NB4 (cell line): ENCODE measurements at places on chromosomes 4 and X.

GRCh38 chrX:13579661-13580060, 10.3 kb downstream of the EGFL6 start:
- DNase-seq: peak; percentile 2

DNA sequence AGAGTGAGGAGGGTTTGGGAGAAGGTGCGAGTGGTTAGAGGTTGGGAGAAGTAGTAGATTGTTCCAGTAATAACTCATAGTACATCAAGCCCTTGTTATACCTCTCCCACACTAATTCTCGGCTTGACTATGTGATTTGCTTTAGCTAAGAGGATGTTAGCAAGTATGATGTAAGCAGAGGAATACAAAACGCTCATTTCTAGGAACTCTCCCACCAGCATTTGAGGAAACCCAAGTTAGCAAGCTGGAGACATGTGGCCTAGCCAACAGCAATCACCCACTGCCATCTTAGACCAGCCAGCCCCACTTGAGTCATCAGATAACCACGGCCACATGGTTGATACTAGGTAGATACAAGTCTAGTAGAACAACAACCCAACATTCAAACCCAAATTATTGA, 14.2 kb downstream of the FTHL17 start:
- no peak for DNase-seq

DNA sequence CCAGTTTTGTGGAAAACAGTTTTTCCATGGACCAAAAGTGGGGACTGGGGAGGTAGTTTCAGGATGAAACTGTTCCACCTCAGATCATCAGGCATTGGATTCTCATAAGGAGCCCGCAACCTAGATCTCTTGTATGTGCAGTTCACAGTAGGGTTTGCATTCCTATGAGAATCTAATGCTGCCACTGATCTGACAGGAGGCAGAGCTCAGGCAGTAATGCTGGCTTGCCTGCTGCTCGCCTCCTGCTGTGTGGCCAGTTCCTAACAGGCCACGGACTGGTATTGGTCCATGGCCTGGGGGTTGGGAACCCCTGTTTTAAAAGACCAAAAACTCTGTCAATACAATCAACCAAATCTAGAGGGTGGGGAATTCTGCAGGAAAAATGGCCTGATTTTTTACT, 100.0 kb upstream of the EOLA2 start:
- DNase-seq: no peak

DNA sequence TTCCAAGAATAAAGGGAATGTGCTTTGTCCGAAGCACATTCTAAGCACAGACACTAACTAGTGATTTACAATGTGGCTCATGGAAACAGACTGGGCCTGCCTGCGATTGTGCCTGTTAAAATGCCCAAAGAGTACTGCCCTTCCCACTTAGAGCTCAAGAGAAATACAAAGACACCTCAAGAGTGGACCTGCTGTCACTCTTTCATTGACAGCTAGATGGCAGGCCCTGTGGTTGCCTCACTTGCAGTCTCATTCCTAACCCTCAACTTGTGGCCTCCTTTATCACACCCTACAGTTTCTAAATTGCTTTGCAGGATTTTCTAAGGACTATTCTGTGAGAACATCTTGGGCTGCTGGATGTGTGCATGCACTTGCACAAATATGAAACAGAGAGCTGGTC, 331.0 kb upstream of the EMCN start:
- peak; percentile 40 for DNase-seq

DNA sequence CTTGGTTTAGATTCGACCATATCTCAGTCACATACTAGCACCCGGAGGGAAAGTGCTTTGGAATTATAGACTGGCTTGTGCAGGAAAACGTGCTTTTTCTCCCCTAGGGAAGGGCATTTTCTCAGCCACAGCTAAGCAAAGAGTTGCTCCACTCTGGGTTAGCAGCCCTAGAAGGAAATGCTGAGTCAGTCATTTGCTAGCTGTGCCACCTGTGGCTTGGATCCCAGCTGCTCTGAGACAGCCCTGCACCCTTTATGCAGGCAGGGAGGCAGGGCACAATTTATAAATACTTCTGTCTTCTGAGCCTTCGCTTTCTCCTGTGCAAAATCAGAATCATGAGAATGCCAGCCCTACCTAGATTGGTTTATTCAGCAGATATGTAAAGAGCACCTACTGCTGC, 1.3 kb upstream of the USP51 start:
- DNase-seq: no peak

- DNase-seq: peak; percentile 48
These were observed 11.3 kb upstream of the SMARCA5 start for GRCh38 chr4:143502231-143502630.

- no peak for DNase-seq
These were observed 729.0 kb upstream of the AADAT start for GRCh38 chr4:170818786-170819185.

- DNase-seq: no peak
These were observed 40.2 kb upstream of the CBR4 start for GRCh38 chr4:169050284-169050683.

- no peak for DNase-seq
These were observed 524.7 kb upstream of the SMIM31 start for GRCh38 chr4:164229255-164229654.
